ENCODE measurements at places on chromosomes 4 and X.
A peak's percentile ranks its signal among the peaks of the same experiment; 100 is the strongest.

DNA sequence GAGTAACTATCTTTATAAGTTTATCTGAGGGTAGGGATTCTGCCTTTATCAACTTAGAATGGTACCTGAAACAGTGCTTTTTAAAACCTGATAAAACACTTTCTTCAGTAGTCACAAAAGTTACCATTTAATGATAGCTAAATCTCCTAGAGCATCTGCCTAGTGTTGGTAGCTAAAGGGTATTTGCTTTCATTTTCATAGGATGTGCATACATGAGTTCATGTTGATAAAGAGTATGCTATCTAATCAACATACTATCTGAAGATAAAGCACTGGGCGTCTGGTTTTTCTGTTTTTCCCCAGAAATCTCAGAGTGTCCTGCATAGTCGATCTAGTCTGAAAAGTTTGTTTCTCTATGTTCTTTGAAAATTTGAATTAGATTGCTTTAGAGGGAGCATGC, 75.1 kb downstream of the ADGRL3 start:
- DNase-seq = no peak

- DNase-seq = no peak
Measured at GRCh38 chr4:100894339-100894870, 376.6 kb upstream of the EMCN start.

DNA sequence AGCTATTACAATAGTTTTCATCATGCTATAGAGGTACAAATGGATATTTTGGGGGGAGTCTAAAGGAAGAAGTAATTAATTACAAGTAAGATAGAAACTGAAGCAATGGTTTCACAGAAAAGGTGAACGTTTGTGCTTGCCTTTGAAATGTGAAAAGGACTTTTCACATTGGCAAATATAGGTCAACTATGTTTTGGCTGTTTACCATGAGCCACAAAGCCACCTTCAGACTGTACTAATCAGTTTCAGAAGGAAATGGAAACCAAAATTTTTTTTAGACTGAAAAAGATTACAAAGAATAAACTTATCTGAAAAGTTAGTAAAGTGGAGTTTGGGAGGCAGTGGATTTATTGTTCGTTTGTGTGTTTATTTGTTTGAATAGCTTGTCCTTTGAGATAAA, 32.1 kb downstream of the SYTL5 start:
- no peak for DNase-seq

- DNase-seq = no peak
Measured at GRCh38 chr4:6959261-6959660, 49.6 kb downstream of the TBC1D14 start.

- DNase-seq = peak; percentile 44
Measured at GRCh38 chr4:142703694-142704309, 142.3 kb downstream of the INPP4B start.

DNA sequence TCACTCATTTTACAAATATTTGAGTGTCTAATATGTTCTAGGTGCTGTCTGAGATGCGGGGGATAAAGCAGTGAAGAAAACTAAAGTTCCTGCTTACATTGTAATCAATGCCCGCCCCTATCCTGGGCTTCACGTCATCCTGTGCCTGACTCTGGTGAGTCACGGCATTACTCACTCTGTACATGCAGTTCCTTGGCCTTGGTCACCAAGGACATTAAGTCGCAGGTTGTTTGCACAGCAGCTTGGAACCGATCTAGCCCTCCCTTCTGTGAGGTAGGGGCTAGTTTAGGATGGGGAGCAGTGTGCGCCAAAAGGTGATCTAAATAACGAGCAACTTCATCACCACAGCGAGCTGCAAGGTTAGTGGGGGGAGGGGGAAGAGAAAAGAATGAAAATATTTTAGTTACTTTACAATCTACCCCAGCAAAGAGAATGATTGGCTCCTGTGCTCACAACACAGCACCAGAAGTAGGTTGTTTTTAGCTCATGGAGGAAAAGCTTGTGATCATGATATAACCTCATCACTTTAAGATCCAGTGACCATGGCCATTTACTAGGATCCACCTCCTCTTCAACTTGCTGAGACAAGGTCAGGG, 48.0 kb upstream of the HDAC8 start:
- no peak for DNase-seq

DNA sequence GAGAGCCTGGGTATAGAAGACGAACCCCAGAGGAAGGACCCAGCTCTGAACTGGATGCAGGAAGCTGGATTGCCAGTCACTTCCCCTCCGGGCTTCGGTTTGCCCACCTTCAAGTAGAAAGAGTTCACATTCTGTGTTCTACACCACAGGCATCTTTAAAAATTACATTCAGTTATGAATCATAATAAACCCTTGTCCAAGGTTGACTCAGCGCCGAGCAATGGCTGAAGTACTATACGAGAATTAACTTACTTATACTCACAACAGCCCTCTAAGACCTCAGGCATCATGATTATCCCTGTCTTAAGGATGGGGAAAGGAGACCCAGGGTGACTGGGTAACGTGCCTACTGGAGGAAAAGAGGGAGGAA, 72.5 kb downstream of the EVC2 start:
- DNase-seq = no peak

GRCh38 chr4:106707776-106708463, 328.2 kb downstream of the DKK2 start:
- no peak for DNase-seq

DNA sequence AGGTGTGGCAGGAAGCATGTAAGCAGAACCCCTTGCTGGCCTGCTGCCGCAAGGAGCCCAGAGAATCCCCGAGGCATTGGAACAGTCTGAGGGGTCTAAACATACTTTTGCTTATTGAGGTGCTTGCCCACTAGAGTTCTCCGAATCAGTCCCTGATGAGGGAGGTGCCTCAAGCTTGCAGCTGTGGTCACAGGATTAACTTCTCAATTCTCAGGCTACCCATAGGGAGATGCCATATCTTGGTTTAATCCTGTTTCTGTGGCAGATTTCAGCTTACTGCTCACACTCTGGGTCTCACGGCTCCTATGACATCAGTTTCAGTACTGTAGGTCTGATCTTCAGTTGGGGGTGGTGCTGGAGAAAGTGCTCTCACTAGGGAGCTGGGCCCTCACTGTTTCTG, 39.9 kb downstream of the CCNG2 start:
- DNase-seq = no peak

- DNase-seq = no peak
Measured at GRCh38 chr4:82833696-82834313, 35.2 kb upstream of the SCD5 start.

DNA sequence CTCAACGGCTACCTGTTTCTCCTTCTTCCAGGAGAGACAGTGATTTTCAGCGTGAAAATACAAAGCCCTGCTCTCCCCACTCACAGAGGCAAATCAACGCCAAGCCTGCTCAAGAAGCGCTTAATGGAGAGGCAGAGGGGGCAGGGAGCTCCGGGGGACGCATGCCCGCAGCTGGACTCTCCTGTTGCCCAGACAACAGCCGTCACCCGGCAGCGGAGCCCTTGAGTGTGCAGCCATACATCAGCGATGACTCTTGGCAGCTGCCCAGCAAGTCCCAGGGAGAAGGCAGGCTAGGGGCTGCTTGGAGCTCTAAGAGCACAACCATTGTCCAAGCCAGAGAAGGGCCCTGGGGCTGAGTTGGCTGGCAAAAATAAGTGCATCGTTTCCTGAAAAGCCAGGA, 71.0 kb upstream of the AFAP1 start:
- DNase-seq = no peak

GRCh38 chr4:108829966-108830492, 67.2 kb upstream of the ETNPPL start:
- no peak for DNase-seq

DNA sequence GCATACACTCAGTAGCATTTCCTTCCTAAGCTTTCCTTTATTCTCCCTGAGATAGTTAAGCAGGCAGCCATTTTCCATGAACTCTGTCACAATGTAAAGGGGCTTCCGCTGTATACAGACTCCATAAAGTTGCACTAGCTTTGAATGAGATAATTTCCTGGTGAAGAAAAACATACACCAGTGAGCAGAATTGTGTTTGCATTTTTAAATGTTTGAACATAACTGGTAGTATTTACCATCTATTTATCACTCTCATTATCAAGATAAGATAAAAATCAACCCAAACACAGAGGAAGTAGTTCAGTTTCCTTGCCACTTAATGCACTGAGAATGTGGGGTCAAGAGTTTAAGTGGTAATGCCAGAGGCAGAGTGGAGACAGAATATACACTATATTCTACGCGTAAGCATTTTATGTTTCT, 54.1 kb downstream of the TXK start:
- DNase-seq = no peak

DNA sequence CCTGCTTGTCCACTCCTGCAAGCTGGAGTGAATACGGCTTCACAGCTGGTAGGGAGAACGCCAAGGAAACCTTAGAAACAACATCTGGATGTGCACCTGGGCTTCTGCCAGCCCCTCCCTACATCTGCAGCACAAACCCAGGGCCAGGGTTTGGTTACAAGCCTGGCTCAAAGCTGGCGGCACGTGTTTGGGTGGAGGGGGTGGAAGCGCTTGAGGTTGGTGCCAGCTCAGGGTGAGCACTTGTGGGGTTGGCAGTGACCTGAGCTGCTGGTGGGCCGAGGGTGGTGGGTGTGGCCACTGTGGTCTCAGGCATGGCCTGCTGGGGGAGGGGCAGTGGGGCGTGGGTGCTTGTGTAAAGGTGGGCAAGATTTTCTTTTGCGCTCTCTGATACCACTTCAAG, 15.6 kb downstream of the ELF4 start:
- DNase-seq = no peak

GRCh38 chr4:53653484-53654053, 62.3 kb upstream of the LNX1 start:
- DNase-seq = no peak

GRCh38 chr4:167541286-167541685, 307.0 kb upstream of the SPOCK3 start:
- DNase-seq = no peak

DNA sequence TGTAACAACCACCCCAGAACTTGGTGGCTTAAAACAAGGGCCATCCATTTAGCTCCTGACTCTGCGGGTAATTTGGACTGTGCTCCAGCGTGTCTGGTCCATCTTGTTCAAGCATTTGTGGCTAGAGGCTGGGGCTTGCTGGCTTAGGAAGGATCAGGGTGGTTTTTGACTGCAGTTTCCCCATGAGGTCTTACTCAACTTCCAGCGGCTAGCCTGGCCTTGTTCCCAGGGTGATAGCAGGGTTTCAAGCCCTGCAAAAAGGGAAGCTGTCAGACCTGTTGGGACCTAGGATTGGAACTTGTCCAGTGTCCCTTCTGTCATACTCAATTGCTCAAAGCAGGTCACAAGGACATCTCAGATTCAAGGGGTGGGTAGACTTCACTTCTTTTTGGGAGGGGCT, 205.9 kb downstream of the STIM2 start:
- DNase-seq = no peak

DNA sequence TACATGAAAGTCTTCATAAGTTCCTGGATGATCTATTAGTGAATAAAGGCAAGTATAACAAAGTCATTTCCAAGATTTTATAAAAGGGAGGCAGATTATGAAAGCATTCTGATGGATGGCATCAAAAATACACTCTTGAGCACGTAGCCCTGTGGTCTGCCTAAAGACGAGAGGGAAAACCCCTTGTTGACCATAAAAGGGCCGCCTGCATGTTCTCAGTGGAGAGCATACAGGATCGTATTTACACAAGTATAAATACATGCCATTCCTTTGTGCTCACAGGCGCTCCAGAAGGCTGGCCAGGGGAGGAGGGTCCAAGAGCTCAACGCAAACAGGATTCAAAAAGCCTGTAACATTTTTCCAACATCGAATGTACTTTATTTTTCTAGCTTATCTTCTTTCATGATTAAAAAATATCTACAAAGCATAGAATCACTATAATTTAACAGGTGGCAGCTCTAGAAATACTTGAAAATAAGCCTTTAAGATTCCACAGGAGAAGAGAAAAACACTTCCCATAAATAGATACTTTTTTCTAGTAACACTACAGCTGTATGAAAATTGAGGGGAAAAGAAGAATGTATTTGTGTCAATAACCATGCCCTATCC, 29.6 kb downstream of the PDGFC start:
- no peak for DNase-seq

GRCh38 chr4:164779811-164780216, 25.9 kb downstream of the SMIM31 start:
- DNase-seq = peak; percentile 42

DNA sequence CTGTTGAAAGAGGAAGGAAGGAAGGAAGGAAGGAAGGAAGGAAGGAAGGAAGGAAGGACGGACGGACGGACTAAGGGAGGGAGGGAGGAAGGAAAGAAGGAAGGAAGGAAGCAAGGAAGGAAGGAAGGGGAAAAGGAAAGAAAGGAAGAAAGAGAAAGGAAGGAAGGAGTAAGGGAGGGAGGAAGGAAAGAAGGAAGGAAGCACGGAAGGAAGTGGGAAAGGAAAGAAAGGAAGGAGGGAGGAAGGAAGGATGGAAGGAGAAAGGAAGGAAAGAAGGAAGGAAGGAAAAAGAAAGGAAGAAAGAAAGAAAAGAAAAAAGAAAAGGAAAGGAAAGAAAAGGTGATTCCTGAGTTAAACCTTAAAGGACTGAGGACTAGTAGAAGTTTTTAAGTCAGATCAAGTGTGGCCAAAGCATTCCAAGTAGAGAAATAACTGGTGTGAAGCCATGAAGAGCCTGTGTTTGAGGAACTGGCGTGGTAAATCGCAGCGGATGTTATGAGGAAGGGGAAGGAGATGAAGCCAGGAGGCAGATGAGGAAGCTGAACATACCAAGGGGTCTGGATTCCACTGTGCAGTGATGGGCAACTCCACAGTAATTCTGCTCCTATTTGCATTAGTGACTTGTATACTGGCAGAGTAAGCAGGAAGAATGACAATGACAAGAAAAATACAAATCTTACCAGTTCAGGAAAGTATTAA, 163.5 kb downstream of the MGST2 start:
- DNase-seq = no peak

DNA sequence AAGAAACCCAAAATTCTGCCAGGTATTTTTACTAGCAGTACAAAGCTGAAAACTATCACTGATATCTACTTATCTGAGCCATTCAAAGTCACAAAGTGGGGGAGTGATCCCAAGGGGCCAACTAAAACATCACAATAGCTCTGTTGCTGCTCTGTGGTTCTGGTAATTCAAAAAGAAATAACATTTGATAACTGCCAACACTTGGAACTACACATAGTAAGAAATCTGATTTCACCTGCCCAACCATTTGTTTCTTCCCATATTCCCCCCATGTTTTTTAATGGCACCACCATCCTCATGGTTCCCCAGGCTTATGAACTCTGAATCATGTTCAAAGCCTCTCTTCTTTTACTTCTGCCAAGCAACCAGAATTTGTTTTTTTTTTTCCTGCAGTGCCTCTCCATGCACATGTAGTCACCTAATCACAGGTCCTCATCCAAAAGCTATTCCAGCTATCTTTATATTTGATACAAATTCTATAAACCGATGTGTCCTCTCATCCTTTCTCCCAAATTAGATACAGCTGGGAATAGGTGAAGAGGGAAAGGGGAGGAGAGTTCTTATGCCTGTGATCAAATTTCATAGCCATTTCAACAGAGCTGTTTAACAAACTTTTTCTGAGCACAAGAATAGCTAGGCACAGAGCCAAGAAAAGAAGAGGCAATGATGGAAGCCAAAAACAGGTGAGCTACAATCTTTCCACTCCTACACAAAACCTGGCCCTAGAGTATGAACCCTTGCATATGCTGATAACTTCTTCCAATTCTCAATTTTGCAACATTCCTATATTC, 7.7 kb downstream of the AMMECR1 start:
- no peak for DNase-seq

- no peak for DNase-seq
Measured at GRCh38 chrX:150371877-150372276, 8.8 kb downstream of the MAMLD1 start.

Data from activated CD8-positive, alpha-beta T cell treated with anti-CD3 and anti-CD28 coated beads, Interleukin-2, amount 10 ng/mL, durations not matched to agents 7 days and 5 days (primary cell).